Activated T-helper 17 cell treated with anti-CD3 and anti-CD28 coated beads, Interleukin-2, amount 50 U/mL, for 72 hours (primary cell): ENCODE measurements at places on chromosomes 3 and 15. TPM values are rescaled to one million over a fixed set of nuclear protein-coding genes. Genes with fewer than 3 reads are reported as not detected.
A peak's percentile ranks its signal among the peaks of the same experiment; 100 is the strongest.

DNA sequence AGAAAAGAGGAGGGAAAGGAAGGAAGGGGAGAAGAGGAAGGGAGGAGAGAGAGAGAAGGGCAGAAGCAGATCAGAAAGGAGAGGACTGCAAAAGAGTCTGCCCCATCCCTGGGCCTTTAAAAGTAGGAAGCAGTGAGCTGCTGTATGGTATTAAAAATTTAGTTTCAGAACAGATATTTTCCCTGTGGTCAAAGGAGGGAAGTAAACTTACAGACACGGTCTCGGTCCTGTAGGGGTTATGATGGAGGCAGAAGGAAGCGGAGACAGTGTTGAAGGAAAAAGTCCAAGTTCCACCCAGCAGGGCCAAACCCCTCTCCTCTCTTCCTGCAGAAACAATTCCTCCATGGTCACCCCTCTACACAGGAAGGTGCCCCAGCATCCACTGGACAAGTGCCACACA lies 122.0 kb upstream of the PROK2 start:
- no peak for ATAC-seq

DNA sequence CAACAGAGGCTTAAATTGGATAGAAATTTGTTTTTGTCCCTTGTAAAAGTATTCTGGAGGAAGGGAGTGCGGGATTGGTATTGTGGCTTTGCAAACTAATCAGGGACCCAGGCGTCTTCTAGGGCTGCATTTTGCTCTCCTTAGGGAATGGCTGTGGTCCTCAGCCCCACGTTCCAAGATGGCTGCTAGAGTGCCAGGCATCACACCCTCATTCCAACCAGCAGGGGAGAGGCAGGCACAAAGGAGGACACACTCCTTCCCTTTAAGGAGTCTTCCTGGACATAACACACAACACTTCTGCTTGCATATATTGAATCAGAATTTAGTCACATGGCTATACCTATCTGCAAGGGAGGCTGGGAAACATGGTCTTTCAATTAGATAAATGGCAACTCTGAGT lies 174.5 kb upstream of the LYSMD4 start:
- no peak for ATAC-seq

DNA sequence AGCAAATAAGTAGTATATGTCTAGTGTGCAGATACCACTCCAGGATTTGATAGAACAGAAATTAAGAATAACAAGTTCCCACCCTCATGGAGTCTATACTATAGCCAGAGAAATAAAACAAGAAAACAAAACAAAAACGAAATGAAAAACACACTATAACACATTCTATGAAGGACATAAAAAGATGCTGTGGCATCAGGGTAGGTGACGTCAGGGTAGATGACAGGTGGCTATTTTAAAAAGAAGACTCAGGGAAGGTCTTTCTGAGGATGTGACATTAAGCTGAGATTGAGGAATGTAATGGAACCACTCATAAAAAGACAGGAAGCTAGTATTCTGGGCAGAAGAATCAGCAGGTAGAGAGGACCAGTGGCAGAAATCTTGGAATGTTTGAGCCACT lies 469.6 kb downstream of the RAP2B start:
- ATAC-seq: no peak

GRCh38 chr15:60255390-60255789 lies 142.4 kb downstream of the ANXA2 start:
- peak; percentile 98 for ATAC-seq

DNA sequence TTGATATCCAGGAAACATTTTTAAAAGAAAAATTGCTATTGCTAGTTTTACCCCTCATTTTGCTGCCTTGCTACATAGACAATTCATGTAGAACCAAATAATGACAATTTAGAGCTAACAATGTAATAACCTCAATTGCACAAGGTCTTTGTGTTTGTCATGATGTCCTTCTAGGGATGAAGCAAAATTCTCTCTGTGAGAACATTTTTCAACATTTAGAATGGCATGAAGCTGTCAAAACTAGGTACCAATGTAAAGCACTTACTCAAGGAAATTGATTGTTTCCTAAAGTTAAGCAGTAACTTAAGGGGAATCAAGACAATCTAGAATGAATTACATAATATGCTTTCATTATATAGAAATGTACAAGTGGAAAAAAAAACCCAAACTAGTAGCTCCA lies 7.9 kb upstream of the FGF7 start:
- ATAC-seq: no peak

- no peak for ATAC-seq
Observed at GRCh38 chr15:33047077-33047476, 147.4 kb downstream of the FMN1 start.

GRCh38 chr3:126053949-126054569 lies 29.9 kb downstream of the SLC41A3 start:
- ATAC-seq: peak; percentile 44

GRCh38 chr15:89665449-89666181 lies 10.3 kb upstream of the KIF7 start:
- ATAC-seq: peak; percentile 69

GRCh38 chr15:92438471-92438870 lies 44.8 kb downstream of the ST8SIA2 start:
- no peak for ATAC-seq

DNA sequence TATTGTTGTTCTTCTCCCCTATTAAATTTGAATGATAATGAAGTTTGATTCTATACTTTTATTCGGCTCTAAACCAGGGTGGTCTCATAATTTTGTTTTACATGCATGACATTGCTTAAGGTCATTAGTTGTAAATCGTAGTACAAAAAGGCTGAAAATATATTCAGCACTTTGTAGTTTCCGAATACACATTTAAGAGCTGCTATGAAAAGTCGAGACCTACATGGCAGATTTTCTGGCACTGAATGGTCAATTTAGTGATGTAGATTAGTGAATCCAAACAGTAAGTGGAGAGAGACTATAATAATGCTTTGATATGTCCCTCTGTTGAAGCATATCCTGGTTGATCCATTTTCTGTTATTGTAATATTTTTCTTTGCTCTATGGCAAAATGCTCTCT lies 254.0 kb upstream of the SOX2 start:
- no peak for ATAC-seq

DNA sequence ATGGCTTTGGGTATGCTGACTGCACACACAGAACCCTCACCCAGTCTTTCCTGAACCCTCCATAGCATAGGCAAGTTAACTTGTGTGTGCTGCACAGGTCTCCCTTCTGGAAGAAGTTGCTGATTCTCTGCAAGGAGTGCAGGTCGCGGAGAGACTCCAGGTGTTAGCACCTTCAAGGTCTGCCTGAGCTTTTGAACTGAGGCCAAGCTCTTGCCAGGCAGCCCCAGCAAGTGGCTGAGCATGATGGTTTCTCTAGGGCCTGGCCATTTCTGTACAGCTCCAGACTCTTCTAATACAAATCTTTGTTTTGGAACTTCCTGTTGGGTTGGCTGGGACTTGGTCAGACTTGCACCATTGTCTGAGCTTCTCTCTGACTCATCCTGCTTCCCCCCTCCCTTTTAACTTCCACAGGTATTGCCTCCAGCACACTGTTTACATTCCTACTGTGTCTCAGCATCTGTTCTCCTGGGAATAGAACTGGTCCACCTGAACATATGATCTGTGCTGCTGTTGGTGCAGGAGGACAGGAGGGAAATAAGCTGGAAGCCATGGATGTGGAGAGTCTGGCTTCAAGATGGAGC lies 53.3 kb downstream of the KY start:
- ATAC-seq: no peak

- no peak for ATAC-seq
Observed at GRCh38 chr3:127038923-127039581, 56.1 kb downstream of the PLXNA1 start.

DNA sequence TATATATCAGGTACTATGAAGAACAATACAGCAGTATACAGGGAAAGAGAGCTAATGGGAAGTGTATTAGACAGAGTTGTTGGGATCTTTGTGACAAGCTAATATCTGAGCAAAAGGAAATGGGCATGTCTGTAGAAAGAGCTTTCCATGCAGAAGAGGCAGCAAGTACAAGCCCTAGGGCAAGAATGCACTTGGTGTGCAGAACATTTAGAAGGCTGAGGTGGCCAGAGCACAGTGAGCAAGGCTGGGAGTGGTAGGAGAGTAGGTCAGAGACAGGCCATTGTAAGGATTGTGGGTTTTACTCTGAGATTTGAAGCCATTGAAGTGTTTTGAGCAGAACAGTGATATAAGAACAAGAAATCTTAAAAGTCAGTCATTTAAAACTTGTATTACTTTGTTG lies 353.9 kb upstream of the TGFBR2 start:
- ATAC-seq: no peak

GRCh38 chr15:99496302-99496629 lies 69.5 kb upstream of the MEF2A start:
- ATAC-seq: no peak

DNA sequence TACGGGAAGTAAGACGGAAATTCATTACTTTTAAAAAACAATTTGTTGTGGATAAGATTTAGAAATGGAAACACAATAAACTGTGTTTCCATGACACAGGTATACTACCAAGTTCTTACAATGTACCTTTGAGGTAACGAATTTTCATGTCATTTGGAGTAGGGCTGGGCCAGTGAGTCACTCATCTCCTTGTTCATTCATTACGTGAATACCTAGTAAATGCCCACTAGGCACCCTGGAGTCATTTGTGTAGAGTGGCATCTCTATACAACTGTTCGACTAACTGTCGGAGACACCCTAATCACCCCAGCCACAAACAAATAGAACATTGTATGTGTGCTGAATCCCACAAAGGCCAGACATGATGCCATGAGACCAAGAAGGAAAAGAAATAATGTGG lies 94.8 kb downstream of the IGF1R start:
- no peak for ATAC-seq

- no peak for ATAC-seq
Observed at GRCh38 chr3:29324180-29324651, 43.3 kb downstream of the RBMS3 start.

DNA sequence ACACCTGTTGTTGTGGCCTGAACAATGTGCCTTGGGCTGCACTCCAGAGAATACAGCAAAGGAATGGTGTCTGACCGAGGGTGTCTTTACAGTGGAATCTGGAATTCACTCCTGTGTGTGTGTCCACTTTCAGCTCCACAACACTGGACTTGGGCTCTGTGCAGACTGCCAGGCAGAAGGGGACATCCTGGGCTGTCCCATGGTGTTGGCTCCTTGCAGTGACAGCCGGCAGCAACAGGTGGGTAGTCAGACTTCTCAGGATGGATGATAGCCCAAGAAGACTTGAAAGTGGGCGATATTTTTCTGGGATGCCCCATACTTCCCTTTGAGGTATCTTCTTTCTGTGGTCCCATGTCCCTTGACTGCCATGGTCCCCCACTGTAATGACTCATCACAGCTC lies 45.0 kb downstream of the DPH3 start:
- no peak for ATAC-seq

DNA sequence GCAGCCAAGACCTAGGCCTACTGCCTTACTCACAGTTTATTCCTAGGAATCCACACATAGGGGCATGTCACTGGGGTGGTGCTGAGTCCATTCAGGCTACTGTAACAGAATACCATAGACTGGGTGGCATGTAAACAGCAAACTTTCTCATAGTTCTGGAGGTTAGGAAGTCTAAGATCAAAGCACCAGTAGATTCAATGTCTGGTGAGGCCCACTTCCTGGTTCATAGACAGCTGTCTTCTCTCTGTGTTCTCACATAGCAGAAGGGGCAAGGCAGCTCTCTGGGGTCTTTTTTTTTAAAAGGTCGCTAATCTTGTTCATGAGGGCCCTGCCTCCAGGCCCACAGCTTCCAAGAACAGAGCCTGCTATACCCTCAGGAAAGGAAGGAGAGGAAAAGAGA lies 113.9 kb upstream of the MANF start:
- ATAC-seq: no peak

DNA sequence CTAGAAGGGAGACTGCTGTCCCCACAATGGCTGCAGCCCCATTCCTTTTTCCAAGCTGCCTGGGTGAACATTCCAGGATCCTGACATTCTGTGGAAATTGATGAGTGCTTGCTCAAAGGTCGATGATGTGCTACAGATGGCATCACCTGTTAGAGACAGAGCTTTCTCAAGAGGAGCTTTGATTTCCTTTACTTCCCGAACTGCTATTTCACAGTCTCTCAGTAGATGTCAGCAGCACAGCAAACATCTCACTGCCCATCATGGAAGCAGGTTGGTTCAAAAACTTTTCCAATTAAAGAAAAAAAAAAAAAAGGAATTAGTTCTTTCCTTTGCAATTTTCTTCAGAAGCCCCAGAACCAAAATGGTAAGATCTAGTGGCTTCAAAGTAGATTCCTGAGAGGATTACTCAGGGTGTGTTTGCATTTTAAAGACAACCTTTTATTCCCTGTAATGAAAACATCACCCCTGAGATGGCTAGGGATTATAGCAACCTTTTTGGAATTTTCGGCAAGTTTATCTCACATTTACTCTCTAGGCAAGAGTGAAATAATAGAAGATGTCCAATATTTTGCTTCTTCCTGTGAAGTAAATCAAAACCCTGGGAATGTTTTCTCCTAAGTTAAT lies 44.8 kb downstream of the POLR2M start:
- no peak for ATAC-seq

DNA sequence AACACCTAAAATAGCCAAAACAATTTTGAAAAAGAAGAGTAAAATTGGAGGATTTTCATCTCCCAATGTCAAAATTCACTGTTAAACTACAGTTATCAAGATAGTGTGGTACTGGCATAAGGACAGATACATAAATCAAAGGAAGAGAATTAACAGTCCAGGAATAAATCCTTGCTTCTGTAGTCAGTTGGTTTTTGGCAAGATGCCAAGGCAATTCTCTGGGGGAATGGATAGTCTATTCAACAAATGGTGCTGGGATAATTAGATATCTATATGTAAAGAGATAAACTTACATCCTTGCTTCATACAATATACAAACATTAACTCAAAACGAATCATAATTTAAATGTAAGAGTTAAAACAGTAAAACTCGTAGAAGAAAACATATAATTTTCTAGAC lies 57.9 kb upstream of the SELENOK start:
- ATAC-seq: no peak

DNA sequence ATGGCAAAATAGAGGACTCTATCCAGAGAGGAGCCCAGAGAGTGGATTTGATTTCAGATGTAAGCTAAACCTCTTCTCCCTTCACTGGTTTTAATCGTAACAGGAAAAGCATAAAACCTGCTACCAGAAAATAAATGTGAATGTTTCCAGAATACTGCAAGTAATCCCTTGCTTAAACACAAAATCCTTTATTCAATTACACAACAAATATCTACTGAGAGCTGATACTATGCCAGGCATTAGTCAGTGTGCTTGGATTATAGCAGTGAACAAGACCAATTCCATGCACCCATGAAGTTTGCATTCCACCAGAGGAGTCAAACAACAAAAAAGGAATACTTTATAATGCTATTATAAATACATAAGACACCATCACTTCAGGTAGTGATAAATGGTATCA lies 15.1 kb downstream of the AVEN start:
- no peak for ATAC-seq

- ATAC-seq: no peak
Observed at GRCh38 chr3:191238321-191238817, 39.3 kb downstream of the OSTN start.

Gene SNTN
- total RNA-seq: not detected

Gene RNF111
- 46.2 TPM for total RNA-seq

Gene SCG5
- 2.9 TPM for total RNA-seq

Gene COLQ
- total RNA-seq: 2.7 TPM

Gene HYAL1
- 0.29 TPM for total RNA-seq

Gene CCR3
- total RNA-seq: not detected

Gene TF
- 0.50 TPM for total RNA-seq

Gene TMEM207
- not detected for total RNA-seq

Gene LNP1
- total RNA-seq: 1.8 TPM
